T-cell (primary cell): ENCODE measurements at places on chromosomes 16 and 17.

DNA sequence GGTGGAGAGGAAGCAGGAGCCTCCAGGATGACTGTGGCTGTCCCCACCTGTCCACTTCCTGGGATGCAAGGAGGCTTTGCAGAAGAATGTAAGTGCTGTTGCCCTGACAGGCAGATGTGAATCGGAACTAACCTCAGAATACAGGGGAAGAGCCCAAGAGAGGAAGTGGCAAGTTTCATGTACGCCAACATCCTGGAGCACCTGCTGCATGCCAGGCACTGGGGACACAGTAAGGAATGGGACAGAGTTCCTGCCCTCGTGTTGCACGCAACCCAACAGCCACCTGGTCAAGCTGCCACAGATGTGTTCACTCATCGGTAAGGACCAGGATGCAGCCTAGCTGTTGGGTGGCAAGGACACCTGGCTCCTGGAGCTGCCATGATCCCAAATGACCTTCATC, 98.6 kb upstream of the RPL38 start:
- no peaks in the 10 kb centered on the region for H3K36me3 ChIP-seq
- H3K4me1 ChIP-seq = no peaks in the 10 kb centered on the region
- H3K4me3 ChIP-seq = no peak overlapping the region
- DNase-seq = no peak
- peaks cover 2% of the 10 kb centered on the region for H3K27me3 ChIP-seq
- no peak overlapping the region for H3K27ac ChIP-seq

DNA sequence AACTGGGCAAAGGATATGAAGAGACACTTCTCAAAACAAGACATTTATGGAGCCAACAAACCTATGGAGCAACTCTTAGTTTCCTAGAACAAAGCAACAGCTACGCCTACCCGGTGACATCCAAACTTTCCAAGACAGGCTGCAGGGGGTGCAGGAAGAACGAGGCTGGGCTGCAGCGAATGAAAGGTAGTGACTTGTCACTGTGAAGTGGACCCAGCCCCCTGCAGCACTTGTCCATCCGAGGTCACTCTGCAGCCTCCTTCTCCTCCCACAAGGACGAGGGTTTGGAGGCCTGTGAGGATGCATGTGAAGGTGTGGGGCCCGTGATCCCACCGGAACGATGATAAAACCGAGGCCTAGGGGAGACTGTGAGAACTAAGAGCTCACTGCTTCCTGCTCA, 192.6 kb upstream of the RPL38 start:
- H3K36me3 ChIP-seq = no peaks in the 10 kb centered on the region
- H3K4me1 ChIP-seq = no peaks in the 10 kb centered on the region
- H3K27me3 ChIP-seq = no peaks in the 10 kb centered on the region
- H3K4me3 ChIP-seq = no peak overlapping the region

DNA sequence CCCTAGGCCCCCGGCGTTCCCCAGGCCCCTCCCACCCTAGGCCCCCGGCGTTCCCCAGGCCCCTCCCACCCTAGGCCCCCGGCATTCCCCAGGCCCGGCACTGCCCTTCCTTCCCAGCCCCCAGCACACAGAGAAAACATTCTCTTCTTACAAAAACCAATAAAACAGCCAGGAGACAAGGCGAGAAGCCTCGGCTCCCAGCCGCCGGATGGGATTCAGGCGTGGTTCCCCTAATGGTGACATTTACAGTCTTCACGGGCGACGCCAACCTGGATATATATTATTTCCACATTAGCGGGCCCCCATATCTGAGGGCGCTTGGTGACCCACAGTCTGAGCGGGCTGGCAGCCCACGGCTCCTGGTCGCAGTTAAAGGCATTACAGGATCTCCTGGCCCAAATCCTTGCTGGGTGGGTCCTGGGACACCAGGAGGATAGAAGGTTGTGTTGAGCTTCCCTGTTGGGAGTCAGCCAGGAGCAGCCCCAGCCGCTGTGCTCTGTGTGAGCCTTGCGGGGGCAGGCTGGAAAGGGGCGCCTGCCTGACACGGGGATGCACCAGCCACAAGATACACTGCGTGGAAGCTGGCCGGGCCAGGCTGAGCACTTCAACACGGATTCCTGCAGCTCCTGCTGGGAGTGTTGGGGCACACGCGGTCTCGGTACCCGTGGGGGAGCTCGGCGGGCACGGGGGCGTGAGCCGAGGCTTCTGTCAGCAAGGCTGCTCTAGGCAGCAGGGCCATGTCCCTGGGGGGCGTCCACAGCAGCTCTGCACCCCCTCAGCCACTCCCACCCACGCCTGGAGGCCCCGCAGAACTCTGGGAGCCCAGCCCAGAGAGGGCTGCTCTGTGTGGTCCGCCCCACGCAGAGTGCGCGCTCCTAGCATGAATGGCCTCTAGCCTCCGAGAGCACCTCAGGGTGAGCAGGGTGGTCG, 83.7 kb downstream of the LMF1 start:
- no peaks in the 10 kb centered on the region for H3K4me1 ChIP-seq
- H3K36me3 ChIP-seq = peaks cover 21% of the 10 kb centered on the region
- no peak overlapping the region for H3K4me3 ChIP-seq
- H3K27ac ChIP-seq = no peak overlapping the region
- H3K27me3 ChIP-seq = no peaks in the 10 kb centered on the region
- no peak for DNase-seq

DNA sequence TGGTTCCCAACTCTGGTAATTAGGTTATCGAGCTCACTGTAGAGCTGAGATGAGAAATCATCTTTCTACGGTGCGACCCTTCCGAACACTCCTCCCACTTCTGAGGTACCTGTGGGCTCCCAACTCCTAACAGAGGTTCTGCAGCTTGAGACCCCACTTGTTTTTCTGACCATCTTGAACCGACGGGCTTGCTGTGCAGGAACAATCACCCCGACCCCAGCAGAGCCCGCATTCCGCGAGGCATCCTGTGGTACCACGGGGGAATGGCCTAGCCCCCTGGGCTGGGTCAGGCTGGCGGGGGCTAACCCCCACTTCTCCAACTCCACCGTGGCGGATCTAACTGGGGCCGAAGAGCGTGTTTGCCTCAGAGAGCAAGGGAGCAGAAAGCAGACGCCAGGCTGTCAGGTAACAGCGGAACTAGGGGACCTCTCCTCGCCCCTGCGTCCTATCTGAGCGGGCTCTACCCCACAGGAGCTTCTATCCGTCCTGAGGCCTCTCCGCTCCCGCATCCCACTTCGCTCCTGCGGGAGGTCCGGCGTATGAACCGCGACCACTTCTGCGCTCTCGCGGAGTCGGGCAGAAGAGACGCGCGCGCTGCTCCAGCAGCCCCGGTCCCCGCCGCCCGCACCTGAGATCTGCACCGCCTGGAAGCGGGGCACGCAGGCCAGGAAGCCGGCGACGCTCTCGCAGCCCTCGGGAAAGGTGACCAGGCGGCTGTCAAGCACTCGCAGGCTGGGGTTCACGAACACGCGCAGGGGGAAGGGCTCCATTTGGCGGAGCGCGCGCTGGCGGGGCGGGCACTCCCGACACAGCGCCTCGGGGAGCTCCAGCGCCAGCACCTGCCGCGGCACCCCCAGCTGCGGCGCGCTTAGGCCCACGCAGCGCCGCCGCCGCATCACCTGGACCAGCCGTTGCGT, 761 bp downstream of the PDF start:
- DNase-seq = peak; percentile 23
- peaks cover 55% of the 10 kb centered on the region for H3K4me1 ChIP-seq
- peaks cover 43% of the 10 kb centered on the region for H3K36me3 ChIP-seq
- H3K4me3 ChIP-seq = peak overlapping the region; percentile 50

DNA sequence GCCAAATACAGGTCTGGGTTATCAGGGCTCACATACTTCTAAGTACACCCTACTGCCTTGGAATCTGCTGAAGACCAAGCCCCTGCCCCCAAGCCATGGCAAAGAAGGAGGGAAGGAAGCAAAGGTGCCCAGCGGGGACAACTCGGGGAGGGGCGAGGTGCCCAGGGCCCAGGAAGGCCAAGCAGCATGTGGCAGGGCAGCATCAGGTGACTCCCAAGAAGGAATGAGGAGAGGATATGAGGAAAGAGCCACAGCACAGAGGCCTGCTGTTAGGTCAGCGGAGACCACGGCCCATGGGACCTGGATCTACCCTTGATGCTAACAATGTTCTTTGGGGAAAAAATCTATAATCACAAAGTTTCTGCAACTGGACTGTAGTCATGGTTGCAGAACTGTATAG, 142.6 kb upstream of the CRHR1 start:
- H3K27me3 ChIP-seq = no peaks in the 10 kb centered on the region
- DNase-seq = no peak
- H3K4me1 ChIP-seq = peaks cover 12% of the 10 kb centered on the region
- H3K4me3 ChIP-seq = no peak overlapping the region

DNA sequence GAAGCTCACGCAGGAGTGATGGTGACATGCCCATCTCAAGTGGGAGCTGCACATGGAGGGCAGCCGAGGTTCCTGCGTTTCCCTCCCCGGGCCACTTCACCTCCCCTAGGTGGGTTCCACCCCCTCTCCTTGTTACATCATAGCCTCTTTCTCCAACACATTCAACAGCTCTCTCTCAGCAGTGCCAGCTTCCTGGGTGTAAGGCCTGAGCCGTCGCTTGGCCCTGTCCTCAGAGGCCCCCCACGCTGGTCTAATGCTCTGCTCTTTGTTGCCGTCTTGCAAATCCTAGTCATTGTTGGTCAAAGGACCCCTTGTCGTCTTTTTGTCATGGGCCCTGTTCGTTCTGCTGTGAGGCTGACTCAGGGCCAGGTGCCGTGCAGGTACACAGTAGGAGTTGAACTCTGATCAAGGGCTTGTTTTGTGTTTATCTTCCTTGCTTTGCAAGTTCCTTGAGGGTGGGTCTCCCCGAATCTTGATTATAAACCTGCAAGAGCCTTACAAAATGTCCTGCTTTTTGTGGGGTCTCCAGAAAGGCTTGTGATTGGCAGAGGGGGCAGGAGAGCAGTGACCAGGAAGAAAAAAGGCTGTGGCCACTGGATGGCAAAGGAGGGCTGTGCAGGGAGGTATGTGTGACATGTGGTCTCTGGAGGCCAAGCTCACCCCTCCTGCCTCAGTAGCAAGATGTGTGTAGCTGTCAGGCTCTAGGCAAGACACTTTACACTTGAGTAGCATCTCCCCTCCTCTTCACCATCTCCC, 136.6 kb downstream of the CCDC182 start:
- H3K4me3 ChIP-seq = no peak overlapping the region
- peaks cover 90% of the 10 kb centered on the region for H3K4me1 ChIP-seq
- no peaks in the 10 kb centered on the region for H3K36me3 ChIP-seq
- H3K27me3 ChIP-seq = no peaks in the 10 kb centered on the region
